ENCODE measurements at places on chromosomes 2 and 18. TPM values are rescaled to one million over a fixed set of nuclear protein-coding genes. Genes with fewer than 3 reads are reported as not detected.

- no peak for DNase-seq
Measured at GRCh38 chr18:57885931-57886330, 82.8 kb upstream of the ATP8B1 start.

- no peak for DNase-seq
Measured at GRCh38 chr2:24513281-24514071, 22.4 kb downstream of the NCOA1 start.

DNA sequence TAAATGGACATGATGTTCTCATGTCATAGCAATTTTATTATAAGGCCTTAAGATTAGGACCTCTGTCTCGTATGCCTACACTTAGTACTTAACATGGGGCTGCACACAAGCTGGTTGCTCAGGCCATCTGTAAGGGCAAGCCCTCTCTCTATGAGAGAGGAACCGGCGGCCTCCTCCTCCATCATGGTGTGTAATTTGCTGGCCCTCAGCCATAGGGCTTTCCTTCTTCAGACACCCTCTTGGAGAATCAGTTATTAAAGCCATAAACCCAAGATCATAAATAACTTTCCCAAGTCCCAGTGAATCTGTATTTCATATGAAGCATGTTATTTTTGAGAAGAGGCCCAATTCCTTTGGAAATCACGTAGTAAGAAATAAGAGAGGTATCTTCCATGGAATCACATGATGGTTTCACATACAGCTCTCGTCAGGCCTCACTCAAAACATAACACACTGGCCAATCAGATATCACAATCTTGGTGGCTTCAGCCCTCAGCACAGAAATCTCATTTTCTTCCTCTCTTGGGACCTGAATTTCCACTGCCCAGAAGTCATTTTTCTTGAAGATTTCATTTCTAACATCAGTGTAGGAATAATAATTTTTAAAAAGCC lies 92.6 kb downstream of the RDH14 start:
- no peak for DNase-seq

DNA sequence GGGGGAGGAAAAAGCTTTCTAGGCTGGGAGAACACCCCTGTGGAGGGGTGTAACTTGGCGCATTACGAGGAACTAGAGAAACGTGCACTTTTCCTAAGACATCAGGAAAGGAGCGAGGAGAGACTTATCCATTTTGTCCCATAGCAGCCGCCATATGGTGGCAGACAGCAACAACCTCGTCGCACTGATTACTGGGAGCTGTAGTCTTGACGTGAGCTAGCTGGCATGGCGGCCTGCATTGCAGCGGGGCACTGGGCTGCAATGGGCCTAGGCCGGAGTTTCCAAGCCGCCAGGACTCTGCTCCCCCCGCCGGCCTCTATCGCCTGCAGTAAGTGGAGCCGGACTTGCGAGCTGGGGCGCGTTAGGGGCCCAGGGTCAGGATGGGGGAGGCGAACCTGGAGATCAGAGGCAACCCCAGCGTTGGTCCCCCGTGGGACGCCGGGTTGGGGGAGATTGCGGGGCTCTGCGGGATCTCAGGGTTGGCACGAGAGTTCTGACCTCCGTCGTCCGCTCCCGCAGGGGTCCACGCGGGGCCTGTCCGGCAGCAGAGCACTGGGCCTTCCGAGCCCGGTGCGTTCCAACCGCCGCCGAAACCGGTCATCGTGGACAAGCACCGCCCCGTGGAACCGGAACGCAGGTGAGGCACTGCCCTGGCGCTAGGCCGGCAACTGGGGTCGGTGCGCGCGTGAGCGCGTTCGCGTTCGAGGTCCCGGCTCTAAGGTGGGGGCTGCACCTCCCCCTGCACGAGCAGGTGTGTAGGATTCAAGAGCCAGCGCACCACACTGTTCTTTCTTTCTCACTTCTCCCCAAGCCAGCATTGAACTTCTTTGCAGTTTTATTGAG lies at the start of gene MRPL19:
Gene MRPL19, plus strand, starts transcription at position 201 of the 843 bp plus-strand sequence. Its CDS starts 25 bp downstream, at position 226.
- peak; percentile 81 for DNase-seq

GRCh38 chr2:207123335-207123744 lies 42.4 kb downstream of the KLF7 start:
- DNase-seq = no peak

DNA sequence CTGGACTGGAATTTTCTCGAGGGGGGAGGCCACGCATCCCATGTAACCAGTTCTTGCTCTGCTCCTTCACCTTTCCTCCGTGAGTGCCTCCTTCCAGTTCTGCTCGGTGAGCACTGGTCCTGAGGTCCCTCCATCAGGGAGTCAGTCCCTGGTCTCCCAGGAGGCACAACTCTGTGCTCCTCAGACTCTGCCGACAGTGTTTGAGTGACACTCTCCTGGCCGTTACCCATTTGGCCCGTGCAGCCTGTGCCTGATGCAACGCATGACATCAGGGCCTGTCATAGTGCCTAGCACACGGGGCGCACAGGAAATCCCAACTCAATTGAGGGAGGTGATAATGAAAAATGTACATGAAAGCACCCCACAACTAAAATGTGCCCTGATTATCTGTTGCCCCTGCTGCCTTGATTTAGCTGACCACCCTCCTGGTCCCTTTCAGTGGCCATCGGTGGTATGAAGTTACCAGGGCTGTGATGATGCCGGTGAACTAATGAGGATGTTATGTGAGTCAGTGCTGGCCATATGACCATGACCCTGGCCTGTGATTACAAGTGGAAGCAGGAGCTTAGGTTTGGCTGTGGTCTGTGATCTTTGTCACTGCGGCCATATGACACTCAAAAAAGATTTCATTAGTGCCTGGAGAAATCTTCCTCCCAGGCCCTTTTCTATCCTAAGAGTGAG lies 144.6 kb downstream of the TDRD15 start:
- DNase-seq = no peak

DNA sequence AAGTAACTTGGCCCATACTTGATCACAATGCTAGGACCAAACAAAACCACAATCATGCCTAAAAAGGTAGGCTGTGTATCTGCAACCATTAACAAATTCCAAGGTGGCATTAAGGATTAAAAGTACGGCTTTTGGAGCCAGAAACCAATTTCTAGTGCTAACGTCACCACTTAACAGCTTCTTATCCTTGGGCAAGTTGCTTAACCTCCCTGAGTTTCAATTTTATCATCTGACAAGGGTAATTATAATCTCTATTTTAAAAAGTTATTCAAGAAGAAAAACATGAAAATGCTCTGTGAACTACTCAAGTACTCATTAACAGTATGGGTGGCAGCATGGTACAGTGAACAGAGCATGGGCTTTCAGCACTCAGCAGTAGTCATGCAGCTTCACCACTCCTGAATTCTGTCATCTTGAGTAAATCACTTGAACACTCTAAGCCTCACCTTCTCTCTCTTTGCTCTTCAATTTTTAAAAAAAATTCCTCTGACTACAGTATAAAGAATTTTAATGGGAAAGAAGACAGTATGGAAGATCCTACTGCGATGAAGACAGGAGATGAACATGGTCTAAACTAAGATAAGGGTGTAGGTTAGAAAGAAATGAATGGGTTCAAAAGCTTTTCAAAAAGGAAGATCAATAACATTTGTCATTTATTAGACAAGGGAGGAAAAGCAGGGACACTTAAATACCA lies 69.2 kb downstream of the SS18 start:
- no peak for DNase-seq

DNA sequence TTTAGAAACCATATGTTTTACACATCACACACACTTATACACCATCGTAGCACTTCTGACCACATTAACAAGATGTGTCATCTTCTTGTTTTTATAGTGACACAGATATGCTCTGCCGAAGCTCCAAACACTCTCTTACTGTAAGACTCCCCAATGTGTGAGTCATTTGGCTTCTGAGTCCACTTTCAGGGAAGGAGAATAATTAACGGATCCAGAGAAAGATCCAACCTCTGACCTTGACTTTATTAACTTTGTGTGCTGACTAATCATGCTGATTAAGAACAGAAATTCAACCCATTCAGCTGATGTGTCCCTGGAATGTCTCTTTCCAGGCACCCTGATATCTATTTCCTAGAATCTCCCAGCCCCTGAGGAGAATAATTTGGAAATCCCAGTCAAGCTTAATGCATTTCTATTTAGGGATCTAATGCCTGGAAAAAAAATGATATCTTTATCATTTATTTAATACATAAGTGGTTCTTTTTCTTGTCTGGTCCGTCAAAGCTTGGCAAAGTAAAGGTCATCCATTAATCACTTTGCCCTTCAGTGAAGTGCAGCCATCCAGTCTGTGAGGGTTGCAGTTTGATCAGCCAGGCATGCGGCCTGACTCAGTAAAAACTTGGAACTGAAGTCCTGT lies 615.8 kb upstream of the SYT4 start:
- DNase-seq = no peak

GRCh38 chr2:13696601-13697000 lies 935.9 kb upstream of the LRATD1 start:
- DNase-seq = no peak

DNA sequence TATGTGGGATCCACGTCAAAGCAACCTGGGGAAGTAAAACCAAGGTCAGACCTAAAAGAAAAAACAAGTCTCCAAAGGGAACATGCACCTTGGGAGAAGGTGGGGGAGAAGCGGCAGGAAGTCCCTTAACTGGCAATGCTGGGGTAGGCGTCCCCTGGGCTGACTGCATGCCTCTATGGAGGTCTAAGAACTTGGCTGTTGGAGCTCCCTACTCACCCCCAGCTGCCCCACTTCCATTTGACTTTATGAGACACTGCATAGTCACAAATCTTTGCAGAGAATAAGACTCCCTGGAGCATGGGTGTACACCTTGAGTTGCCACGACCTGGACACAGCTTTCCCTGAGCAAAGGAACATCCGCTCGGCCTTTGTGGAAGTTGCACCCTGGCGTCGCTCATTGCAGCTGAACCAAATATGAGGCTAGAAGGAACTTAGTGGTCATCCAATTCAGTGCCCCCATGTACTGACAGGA lies 2.8 kb downstream of the CAPN14 start:
- DNase-seq = no peak

DNA sequence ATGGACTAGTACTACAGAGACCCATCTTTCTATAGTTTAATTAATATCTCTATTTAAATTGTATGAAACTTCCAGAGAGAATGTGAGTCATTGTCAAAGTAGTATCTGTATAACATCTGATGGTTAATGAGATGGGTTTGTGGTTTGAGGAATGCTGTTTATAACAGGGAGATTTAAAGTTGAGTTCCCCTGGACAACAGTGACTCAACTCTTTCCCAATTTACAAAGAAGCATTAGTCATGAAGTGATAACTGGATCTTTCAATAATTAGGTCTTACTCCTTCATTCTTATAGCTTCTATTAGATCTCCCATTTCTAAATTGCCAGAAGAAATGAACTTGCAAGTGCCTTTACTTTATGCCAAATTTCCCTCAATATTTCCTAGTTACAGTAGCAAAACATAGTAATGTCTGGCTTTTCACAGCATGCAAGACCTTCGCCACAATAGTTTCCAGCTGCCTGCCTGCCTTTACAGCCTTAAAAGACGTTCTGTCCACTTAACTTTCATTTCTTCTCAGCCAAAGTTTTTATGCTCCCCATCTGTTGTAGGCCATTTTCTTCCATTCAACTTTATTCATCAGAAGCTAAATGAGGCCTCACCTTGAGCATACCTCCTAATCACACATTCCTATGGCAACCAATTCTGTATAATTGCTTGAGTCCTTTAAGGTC lies 47.7 kb upstream of the WDR75 start:
- DNase-seq = no peak

The UGT1A5 gene
- total RNA-seq = 0.09 TPM

DNA sequence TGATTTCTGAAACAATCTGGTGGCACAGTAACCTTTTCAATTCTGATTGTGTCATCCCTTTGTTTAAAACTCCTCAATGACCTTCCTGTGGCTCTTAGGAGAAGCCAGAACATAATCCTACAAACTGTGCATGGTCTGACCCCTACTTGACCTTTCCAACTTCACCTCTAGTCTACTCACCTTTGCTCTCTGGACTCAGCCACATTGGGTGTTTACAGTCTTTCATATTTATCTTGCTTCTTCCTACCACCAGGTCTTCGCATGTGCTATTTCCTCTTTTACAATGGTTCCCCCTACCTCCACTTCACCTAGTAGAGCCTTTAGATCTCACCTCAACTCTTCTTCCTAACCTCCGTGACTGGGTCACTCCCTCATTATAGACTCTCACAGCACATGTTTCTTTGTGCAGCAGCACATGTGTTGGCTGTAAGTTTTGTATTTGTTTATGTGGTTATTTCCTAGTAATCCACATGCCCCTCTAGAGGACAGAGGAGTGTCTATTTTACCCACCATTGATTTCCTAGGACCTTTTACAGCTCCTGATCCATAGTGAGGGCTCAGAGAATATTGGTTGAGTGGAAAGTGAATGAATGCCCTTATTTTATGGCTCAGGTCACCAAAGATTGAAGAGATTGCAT lies 320.8 kb upstream of the MEIS1 start:
- no peak for DNase-seq

The SP5 gene
- total RNA-seq = 0.24 TPM

- DNase-seq = no peak
Measured at GRCh38 chr2:112829961-112830681, 6.5 kb downstream of the IL1B start.

- no peak for DNase-seq
Measured at GRCh38 chr2:40364151-40364874, 87.6 kb downstream of the SLC8A1 start.

DNA sequence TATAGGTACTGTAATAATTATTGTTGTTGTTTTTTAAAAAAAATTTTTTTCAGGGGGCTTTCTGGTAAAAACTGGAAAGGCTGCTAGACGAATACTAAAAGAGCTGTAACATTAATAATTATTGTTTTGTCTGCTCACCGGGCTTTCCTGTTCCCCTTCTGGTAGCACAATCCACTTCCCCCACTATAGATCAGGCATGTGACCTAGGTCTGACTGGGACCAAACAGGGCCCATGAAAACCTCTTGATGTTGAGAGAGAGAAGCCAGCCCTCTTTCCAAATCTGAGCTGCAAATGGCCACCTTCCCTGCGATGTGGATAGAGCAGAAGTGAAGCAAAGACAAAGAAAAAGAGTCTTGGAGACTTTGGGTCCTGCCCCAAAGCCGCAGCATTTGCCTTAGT lies 23.4 kb downstream of the SH2D6 start:
- DNase-seq = no peak

DNA sequence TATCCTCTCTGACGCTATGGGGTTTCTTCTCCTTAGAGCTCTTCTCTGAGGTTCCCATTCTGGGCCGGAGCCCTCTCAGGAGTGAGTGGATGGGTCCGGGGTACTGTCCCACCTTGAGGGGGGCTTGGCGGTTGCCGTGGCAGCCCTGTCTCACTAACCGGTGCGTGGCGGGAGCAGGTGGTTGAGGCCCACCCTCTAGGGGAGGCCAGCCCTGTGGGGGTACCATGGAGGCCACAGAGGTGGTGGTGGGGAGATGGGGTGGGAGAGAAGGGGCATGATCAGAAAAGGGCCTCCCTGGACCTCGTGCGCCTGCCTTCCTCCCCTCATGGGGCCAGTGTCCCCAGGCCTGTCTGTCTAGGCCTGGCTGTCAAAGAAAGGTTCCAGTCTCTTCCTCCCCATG lies 22.3 kb downstream of the IGFBP5 start:
- no peak for DNase-seq
